ENCODE measurements at places on chromosomes 2 and 18.
A peak's percentile ranks its signal among the peaks of the same experiment; 100 is the strongest.

- H3K4me3 ChIP-seq: peak overlapping the region; percentile 77
- no peaks in the 10 kb centered on the region for H3K27me3 ChIP-seq
- peak; percentile 44 for DNase-seq
These were observed 925 bp downstream of the SOS1 start for GRCh38 chr2:39119732-39120520.

GRCh38 chr2:17373041-17373440 lies 145.2 kb downstream of the RAD51AP2 start:
- no peak for DNase-seq
- no peak overlapping the region for H3K4me3 ChIP-seq
- no peak overlapping the region for H3K27ac ChIP-seq
- no peaks in the 10 kb centered on the region for H3K36me3 ChIP-seq
- no peaks in the 10 kb centered on the region for H3K4me1 ChIP-seq

DNA sequence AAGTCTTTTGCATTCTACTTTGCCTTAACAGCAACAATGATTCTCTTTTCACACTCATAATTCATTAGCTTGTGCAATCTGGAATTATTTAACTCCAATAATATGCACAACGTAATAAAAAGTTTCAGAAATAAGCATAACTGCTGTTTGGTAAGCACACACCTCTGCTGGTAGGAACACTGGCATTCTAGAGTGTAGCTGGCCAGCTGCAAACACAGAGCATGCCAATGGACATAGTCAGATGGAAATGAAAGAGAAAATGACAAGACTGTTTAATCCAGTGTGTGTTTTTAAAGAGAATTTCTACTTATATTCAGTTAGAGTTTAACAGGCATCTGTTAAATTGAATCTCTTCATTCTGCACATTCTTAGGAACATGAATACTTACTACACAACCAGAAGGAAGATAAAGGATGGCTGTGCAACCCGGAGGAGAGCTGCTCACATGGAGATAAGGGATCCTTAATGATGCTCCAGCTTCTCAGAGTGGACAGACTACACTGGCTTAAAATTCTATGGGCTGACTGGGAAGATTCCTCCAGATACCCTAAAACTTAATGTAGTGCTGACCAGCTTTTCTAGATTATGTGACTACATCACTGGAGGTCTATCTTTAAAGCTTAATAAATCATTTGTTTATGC lies 94.6 kb upstream of the CHAC2 start:
- DNase-seq: no peak
- H3K4me1 ChIP-seq: no peaks in the 10 kb centered on the region
- no peaks in the 10 kb centered on the region for H3K27me3 ChIP-seq
- no peak overlapping the region for H3K27ac ChIP-seq
- H3K36me3 ChIP-seq: no peaks in the 10 kb centered on the region

- no peak for DNase-seq
- no peak overlapping the region for H3K4me3 ChIP-seq
- H3K27ac ChIP-seq: no peak overlapping the region
- H3K27me3 ChIP-seq: no peaks in the 10 kb centered on the region
These were observed 19.5 kb upstream of the ID2 start for GRCh38 chr2:8662239-8662879.

GRCh38 chr2:189022492-189022891 lies 48.3 kb downstream of the COL3A1 start:
- H3K27ac ChIP-seq: no peak overlapping the region
- H3K4me1 ChIP-seq: no peaks in the 10 kb centered on the region
- no peaks in the 10 kb centered on the region for H3K27me3 ChIP-seq
- no peak for DNase-seq
- H3K4me3 ChIP-seq: no peak overlapping the region

GRCh38 chr2:118699447-118700175 lies 147.8 kb downstream of the EN1 start:
- no peak overlapping the region for H3K27ac ChIP-seq
- H3K4me3 ChIP-seq: no peak overlapping the region
- H3K4me1 ChIP-seq: no peaks in the 10 kb centered on the region
- no peaks in the 10 kb centered on the region for H3K36me3 ChIP-seq

GRCh38 chr2:85770786-85771409 lies 17.1 kb downstream of the ATOH8 start:
- no peak overlapping the region for H3K27ac ChIP-seq
- no peaks in the 10 kb centered on the region for H3K4me1 ChIP-seq
- peaks cover 5% of the 10 kb centered on the region for H3K27me3 ChIP-seq
- H3K4me3 ChIP-seq: no peak overlapping the region
- no peaks in the 10 kb centered on the region for H3K36me3 ChIP-seq

- H3K27me3 ChIP-seq: no peaks in the 10 kb centered on the region
- H3K36me3 ChIP-seq: no peaks in the 10 kb centered on the region
- no peaks in the 10 kb centered on the region for H3K4me1 ChIP-seq
These were observed 176.1 kb downstream of the TXNL1 start for GRCh38 chr18:56462276-56462675.

DNA sequence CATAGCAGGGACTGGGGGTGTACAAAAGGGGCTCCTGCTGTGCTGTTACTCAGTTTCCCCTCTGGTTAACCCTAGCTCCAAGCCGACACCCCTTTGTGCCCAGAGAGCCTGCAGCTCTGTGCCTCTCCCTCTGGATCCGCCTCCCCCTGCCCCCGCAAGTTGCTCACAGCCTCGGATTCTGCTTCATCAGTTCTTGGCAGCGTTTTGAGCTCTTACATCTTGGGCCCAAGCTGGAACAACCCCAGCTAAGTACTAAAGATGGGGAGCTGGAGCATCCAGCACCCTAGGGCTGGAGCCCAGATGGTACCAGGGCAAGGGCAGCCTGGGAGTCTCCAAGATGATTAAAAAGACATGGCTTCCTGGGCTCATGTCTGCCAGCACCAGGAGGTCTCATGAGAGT lies 40.7 kb downstream of the POMC start:
- H3K4me3 ChIP-seq: no peak overlapping the region
- no peaks in the 10 kb centered on the region for H3K36me3 ChIP-seq
- no peak for DNase-seq
- H3K27me3 ChIP-seq: peaks cover 22% of the 10 kb centered on the region
- peaks cover 4% of the 10 kb centered on the region for H3K4me1 ChIP-seq

GRCh38 chr2:189363559-189363958 lies 77.7 kb upstream of the WDR75 start:
- no peaks in the 10 kb centered on the region for H3K36me3 ChIP-seq
- H3K27me3 ChIP-seq: no peaks in the 10 kb centered on the region
- DNase-seq: no peak

DNA sequence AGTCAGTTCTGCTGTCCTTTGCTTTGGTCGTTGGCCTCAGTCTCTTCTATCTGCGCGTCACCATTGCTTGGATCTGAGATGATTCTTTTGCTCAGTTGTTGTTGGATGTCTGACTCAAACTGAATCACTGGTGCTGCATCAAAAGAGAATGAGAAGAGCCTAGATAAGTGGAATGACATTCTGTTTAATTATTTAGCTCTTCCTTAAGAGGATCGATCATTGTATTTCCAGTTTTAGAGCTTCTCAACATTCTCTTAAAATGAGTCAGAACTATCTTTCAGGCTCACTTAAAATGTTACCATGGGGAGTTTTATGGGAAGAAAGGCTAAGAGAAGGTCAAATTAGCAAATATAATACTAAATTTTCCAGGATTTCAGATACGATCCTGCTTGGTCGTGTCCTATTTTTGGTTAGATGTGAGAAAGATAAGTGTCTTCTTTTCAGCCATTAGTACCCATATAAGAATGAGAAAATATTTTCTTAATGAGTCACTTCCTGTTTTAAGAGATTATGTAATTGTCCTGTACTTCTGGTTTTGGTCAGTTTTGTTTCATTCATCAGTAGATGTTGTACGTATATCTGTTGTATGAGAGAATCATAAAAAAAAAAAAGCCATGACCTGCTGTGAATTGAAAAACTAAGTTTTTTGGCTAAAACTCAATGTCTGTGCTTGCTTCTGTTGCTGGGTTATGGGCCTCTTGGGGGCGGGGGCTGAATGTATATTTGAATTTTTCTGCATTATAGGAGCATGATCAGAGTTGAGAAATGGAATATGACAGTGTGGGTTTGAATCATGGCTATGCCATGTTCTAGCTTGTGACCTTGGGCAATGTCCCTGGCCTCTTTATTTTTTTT lies 31.6 kb upstream of the CASP10 start:
- no peak for DNase-seq
- H3K36me3 ChIP-seq: peaks cover 66% of the 10 kb centered on the region
- H3K27ac ChIP-seq: peak overlapping the region; percentile 47
- peaks cover 4% of the 10 kb centered on the region for H3K4me1 ChIP-seq
- no peak overlapping the region for H3K4me3 ChIP-seq
- H3K27me3 ChIP-seq: no peaks in the 10 kb centered on the region

- no peaks in the 10 kb centered on the region for H3K4me1 ChIP-seq
- no peaks in the 10 kb centered on the region for H3K36me3 ChIP-seq
- no peak overlapping the region for H3K4me3 ChIP-seq
- DNase-seq: no peak
- no peak overlapping the region for H3K27ac ChIP-seq
- H3K27me3 ChIP-seq: no peaks in the 10 kb centered on the region
These were observed 135.8 kb downstream of the SH3RF3 start for GRCh38 chr2:109264595-109265328.

DNA sequence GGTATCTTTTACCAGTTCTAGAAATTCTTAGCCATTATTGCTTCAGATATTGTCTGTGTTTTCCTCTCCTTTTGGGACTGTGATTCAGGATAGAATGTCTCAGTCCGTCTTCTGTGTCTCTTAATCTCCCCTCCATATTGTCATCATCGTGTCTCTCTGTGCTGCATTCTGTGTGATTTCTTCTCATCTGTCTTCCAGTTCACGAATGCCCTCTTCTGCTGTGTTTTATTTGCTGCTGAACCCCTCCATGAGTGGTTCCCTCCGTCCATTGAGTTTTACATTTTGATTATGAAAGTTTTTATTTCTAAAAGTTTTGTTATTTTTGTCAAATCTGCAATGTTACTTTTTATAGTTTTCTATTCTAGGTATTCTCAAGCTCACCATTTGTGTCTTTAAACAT lies 11.7 kb downstream of the D2HGDH start:
- H3K36me3 ChIP-seq: peaks cover 45% of the 10 kb centered on the region
- no peak overlapping the region for H3K27ac ChIP-seq
- peaks cover 11% of the 10 kb centered on the region for H3K4me1 ChIP-seq
- no peak for DNase-seq
- H3K4me3 ChIP-seq: no peak overlapping the region

GRCh38 chr18:66971960-66972359 lies 368.1 kb upstream of the CDH19 start:
- DNase-seq: no peak
- H3K4me3 ChIP-seq: no peak overlapping the region
- H3K27me3 ChIP-seq: no peaks in the 10 kb centered on the region
- H3K4me1 ChIP-seq: no peaks in the 10 kb centered on the region
- H3K27ac ChIP-seq: no peak overlapping the region

GRCh38 chr2:136015699-136016098 lies 30.3 kb upstream of the DARS1 start:
- no peaks in the 10 kb centered on the region for H3K36me3 ChIP-seq
- H3K4me3 ChIP-seq: no peak overlapping the region

DNA sequence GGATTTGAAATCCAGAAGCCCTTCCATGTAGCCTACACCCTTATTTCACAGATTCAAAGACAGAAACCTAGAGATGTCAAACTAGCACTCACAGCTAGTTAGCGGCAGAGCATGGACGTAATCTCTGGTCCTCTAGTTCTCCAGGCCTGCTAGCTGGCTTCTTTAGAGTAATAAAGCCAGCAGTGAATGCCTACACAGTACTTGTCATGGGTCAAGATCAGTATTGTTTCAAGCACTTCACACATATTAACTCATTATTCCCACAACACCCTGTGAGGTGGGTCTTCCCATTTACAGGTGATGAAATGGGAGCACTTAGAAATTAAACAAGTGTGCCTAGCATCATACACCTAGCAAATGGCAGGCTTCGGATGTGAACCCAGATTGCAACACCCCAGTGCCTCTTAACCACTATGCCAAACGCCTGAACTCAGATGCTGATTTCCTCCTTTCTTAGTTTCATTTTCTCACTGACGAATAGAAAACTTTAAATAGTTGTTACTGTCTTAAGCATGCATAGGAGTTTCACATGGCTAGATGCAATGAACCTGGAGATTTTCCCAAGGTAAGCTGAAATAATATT lies 14.5 kb upstream of the ZBTB14 start:
- peak overlapping the region; percentile 46 for H3K4me3 ChIP-seq
- no peak for DNase-seq
- no peaks in the 10 kb centered on the region for H3K36me3 ChIP-seq
- H3K27ac ChIP-seq: peak overlapping the region; percentile 30
- H3K27me3 ChIP-seq: no peaks in the 10 kb centered on the region
- H3K4me1 ChIP-seq: no peaks in the 10 kb centered on the region

DNA sequence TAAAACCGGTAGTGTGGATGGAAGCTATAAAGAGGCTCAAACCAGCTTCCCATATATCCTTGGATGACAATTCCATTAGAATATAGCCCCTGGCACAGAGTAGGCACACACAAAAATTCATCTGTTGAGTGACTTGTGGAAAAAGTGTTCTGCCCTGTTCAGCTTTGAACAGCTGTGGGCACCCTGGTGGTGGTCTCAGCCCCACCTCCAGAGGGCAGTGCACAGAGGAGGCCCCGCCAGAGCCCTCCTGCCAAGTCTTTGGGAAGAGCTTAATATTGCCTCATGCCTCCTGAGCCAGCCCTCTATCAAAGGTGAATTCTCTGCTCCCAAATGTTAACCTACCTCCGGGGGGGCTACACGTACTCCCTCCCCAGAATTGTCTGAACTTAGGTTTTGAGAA lies 30.4 kb downstream of the EPAS1 start:
- H3K4me1 ChIP-seq: no peaks in the 10 kb centered on the region
- no peak for DNase-seq
- H3K27ac ChIP-seq: no peak overlapping the region
- no peaks in the 10 kb centered on the region for H3K27me3 ChIP-seq

DNA sequence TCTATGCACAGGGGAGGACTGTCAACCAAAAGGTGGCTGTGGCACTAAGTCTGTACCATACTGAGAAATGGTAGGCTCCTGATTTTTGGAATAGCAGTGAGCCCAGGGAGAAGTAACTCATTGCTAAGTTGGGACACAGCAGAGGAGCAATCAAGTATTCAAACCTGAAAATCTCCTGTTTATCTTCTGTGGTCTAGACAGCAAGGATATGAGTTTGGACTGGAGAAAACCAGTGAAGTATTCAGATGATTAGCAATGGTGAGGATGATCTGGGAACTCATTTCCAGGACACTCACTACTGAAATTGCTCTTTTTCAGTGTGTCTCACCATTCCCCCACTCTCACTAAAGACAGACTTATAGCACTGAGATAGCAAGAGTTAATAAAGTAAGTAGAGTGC lies 112.0 kb downstream of the GULP1 start:
- H3K4me1 ChIP-seq: no peaks in the 10 kb centered on the region

- H3K27me3 ChIP-seq: no peaks in the 10 kb centered on the region
- no peak overlapping the region for H3K27ac ChIP-seq
- DNase-seq: no peak
- H3K4me3 ChIP-seq: no peak overlapping the region
- no peaks in the 10 kb centered on the region for H3K36me3 ChIP-seq
- no peaks in the 10 kb centered on the region for H3K4me1 ChIP-seq
These were observed 12.8 kb downstream of the NTSR2 start for GRCh38 chr2:11657195-11657594.

- no peak overlapping the region for H3K27ac ChIP-seq
- DNase-seq: no peak
These were observed 96.9 kb downstream of the LOXHD1 start for GRCh38 chr18:46559946-46560670.
